NCI-H187 treated with DMSO at 0.1 percent for 48 hours (cell line): ENCODE measurements at places on chromosomes 5 and 9.

DNA sequence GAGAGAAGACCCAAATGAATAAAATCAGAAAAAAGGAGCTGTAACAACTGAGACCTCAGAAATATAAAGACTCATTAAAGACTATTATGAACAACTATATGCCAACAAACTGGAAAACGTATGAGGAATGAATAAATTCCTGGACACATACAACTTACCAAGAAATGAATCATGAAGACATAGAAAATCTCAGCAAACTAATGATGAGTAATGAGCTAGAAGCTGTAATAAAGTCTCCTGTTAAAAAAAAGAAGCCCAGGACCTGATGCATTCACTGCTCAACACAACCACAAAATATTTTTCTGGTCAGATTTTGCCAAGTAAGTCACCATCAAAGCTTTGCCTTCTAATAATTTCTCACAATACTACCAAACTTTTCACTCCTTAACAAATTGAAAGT, 666.7 kb downstream of the LRRC70 start:
- DNase-seq: no peak

DNA sequence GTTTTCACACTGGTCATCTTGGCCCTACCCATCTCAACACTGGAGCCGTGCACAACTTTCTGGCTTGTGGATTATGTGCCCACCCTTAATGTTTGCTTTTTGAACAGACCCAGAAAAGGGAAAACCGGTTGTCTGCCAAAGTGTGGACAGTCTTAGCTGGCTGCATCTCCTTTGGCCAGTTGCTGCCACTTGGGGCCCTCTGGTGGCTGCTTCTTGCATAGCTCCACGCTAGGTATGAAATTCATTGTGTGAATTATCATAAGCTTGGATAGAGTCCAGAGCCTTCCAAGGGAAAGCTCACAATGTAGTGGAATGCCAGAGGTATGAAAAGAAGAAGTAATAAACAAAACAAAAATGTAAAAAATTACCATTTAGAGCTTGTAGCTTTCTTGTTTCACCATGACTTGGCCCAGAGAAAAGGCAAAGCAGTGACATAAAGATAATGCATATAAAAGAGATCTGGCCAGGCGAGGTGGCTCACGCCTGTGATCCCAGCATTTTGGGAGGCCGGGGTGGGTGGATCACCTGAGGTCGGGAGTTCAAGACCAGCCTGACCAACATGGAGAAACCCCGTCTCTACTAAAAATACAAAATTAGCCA, 12.5 kb upstream of the SLC36A3 start:
- DNase-seq: no peak

DNA sequence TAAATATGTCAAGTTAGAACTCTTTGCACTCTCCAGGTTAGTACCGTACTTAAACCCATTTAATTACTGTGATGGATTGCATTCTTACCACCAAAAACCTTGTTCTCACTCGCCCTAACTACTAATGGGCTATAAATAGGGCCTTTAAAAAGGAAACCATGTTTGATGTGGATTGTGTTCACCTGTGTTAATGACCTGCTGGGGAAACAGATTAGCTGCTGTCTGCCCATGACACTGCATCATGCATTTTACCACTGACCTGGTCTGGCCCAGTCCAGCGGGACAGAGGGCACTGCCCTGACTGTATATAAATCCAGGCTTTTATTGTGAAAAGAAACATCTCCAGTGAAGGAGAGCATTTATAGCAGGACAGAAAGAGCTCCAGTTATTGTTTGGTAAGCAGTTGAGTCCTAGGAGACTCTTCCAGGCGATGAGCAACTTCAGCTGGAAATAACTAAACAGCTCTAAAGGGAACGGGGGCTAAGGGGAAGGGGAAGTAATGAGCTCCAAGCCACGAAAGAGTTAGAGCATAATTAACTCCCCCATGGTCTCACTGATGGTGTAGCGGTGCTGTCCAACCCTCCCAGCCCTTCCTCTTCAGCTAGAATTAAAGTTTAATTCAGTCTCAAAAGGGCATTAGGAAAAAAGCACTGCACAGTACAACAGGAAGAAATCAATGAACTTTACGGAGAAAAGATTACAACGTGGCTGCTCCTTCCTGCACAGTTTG, 303.1 kb downstream of the ENC1 start:
- DNase-seq: no peak

- DNase-seq: no peak
Observed at GRCh38 chr5:102629827-102630605, 125.1 kb upstream of the PAM start.

- no peak for DNase-seq
Observed at GRCh38 chr5:147148715-147149114, 86.1 kb upstream of the STK32A start.

- no peak for DNase-seq
Observed at GRCh38 chr5:108381350-108381953, 446 bp downstream of the FBXL17 start.

DNA sequence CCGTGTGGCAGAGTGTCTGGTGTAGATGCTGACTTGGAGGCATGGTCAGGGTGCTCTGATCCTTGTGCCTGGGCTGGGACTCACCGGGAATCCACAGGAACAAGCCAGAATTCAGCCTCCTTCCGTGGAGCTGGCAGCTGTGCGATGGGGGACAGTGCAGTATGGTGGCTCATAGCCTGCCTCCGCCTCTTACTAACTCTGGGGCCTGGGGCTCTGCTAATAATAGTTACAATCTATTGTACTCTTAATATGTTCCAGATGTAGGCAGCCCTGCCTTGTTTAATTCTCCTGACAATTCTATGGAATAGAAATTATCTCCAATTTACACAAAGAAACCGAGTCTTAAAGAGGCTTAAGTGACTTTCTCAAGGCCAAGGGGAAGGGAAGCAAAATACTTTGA, 77.6 kb downstream of the PCDH1 start:
- DNase-seq: no peak

- DNase-seq: no peak
Observed at GRCh38 chr9:2026220-2026997, 11.3 kb downstream of the SMARCA2 start.

- DNase-seq: no peak
Observed at GRCh38 chr9:105126226-105126625, 118.2 kb upstream of the SLC44A1 start.

DNA sequence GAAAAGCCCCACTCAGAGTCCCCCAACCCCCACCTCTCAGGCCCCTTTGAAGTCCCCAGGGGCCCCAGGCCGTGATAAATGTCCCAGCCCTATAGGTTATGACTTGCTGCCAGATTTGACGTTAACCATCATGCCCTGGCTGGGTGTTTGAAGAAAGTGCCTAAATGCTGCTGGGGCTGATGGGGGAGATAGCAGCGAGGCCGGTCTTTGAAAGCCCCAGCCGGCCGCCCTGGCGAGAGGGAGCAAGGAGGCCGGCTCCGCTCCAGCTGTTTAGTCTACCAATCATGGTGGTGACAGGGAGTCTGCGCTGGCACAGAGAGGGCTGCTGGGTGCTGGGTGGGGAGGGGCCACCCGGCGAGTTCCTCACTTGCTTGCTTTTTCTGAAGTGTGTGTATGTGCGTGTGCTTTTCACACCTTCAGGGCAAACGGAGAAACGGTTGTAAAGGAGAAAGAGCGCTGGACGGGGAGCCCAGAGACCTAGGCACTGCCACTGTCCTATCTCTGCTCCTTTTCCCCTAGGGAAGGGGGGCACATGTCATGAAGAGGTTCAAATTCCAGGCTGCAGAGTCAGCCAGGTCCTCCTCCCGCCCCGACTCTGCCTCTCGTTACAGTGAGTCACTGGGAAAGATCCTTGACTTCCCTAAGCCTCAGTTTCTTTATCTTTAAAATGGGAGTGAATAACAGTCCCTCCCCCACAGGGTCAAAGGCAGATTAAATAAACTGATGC, 126.1 kb upstream of the HAND1 start:
- no peak for DNase-seq
